Lung (tissue), 17 donors: ENCODE measurements at places on chromosomes 2 and 18. TPM values are rescaled to one million over a fixed set of nuclear protein-coding genes. Genes with fewer than 3 reads are reported as not detected.

PLCD4 gene
- total RNA-seq = 4.7 TPM

GRCh38 chr18:79870301-79871025 is 72.7 kb downstream of the KCNG2 start:
- DNase-seq = no peak

DNA sequence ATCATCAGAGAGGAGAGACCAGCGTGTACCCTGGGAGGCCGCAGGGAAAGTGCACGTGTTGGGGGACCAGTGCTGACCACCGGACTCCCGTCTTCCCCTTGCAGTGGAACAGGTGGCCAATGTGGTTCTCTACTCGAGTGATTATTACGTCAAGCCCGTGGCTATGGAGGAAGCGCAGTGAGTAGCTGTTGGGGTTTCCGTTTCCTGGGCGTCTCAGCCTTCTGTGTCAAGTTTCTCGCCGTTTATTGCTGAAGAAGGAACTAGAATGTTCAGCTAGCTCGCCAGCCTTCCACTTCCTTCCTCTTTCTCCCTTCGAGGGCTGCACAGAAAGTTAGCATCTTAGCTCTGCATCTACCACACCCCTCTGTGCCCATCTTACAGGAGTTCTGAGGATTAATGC is 22.8 kb upstream of the DGKD start:
- peak; percentile 22 for DNase-seq

- DNase-seq = peak; percentile 72
Observed at GRCh38 chr2:127067620-127068350, 39.2 kb downstream of the BIN1 start.

DNA sequence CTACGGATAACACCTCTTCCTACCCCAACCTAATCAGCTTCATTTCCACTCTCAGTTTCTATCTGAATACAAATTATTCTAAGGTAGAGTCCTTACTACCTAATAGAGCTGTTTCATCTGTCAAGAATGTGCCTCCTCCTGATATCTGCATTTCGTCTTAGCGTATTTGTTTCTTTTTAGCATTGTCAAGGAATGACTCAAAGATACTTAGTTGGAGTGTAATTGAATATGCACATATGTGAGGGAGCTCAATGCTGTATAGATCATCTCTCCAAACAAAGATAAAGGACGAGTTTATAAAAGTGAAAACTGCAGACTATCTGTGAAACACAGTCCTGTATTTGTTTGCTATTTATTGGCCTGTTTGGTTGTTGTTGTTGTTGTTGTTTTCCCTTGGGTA is 2059.4 kb upstream of the CELF4 start:
- DNase-seq = no peak

DNA sequence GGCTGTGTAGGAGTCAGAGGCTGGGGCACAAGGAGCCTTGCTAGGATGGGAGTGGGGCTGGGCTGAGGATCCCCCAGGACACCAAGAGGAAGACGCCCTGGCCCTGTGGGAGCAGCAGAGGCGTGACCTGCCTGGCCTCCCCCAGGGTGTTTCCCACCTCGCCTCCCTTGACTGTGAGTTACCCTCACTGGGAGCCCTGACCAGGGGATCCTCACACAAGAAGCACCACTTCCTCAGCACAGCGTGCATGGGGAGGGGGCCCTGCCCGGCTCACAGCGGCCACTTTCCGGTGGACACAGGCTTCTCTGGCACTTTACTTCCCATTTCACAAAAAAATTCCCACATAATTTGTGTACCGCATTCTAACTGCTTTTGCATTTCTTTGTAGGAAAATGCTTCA is 187.7 kb downstream of the EIPR1 start:
- no peak for DNase-seq
